Left lung (tissue), 14 donors: ENCODE measurements at places on chromosomes 7 and 10.

GRCh38 chr10:129870474-129870757 is 93.7 kb downstream of the EBF3 start:
- no peak for DNase-seq
- H3K36me3 ChIP-seq: no peaks in the 10 kb centered on the region
- H3K27ac ChIP-seq: no peak overlapping the region
- no peak overlapping the region for H3K4me3 ChIP-seq

- H3K4me3 ChIP-seq: no peak overlapping the region
- H3K27me3 ChIP-seq: no peaks in the 10 kb centered on the region
- no peak for DNase-seq
- H3K4me1 ChIP-seq: peaks cover 4% of the 10 kb centered on the region
- H3K27ac ChIP-seq: no peak overlapping the region
Observed at GRCh38 chr7:2659556-2660358, 28.0 kb downstream of the TTYH3 start.

GRCh38 chr7:135645296-135645904 is 16.9 kb upstream of the STMP1 start:
- peak overlapping the region; percentile 18 for H3K27ac ChIP-seq
- DNase-seq: peak; percentile 36
- no peak overlapping the region for H3K4me3 ChIP-seq
- H3K27me3 ChIP-seq: no peaks in the 10 kb centered on the region
- H3K36me3 ChIP-seq: peaks cover 76% of the 10 kb centered on the region

DNA sequence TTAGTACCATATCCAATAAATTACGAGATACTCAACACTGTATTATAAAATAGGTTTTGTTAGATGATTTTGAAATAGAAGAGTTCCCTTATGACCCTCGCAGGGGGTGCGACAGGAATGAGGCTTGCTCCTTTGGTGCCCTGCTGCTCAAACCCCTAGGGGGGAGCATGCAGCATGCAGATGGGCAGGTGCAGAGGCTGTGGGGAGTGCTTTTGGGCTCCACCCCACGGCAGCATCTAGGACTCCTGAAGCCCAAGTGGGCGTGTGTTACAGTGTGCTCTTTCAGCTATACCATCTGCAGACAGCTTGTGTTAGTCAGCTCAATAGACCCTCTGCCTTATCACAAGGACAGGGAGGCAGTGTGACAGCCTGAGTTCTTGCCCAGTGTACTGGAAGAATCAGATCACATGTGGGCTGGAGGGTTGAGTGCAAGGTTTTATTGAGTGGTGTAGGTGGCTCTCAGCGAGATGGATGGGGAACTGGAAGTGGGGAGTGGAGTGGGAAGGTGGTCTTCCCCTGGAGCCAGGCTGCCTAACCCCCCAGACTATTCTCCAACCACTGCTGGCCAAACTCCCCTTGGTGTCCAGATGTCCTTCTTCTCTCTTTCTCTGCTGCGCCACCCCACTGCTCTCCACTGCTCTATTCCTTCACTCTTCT is 3.1 kb upstream of the MRC1 start:
- H3K27ac ChIP-seq: no peak overlapping the region
- DNase-seq: no peak
- H3K36me3 ChIP-seq: no peaks in the 10 kb centered on the region
- H3K4me1 ChIP-seq: no peaks in the 10 kb centered on the region
- no peak overlapping the region for H3K4me3 ChIP-seq
